ENCODE measurements at places on chromosomes 6 and 20.

- no peak for DNase-seq
These were observed 5.1 kb upstream of the TXLNB start for GRCh38 chr6:139296927-139297326.

- no peak for DNase-seq
These were observed 82.2 kb downstream of the WDR27 start for GRCh38 chr6:169619650-169620049.

GRCh38 chr6:118748311-118749062 is 97.1 kb upstream of the CEP85L start:
- DNase-seq, result no peak

- DNase-seq, result no peak
These were observed 3.6 kb downstream of the ESR1 start for GRCh38 chr6:151811081-151811480.

GRCh38 chr6:104527761-104528415 is 331.8 kb downstream of the HACE1 start:
- DNase-seq, result no peak

GRCh38 chr6:127950566-127951145 is 49.8 kb upstream of the THEMIS start:
- no peak for DNase-seq

- DNase-seq, result no peak
These were observed 1.8 kb upstream of the PXDC1 start for GRCh38 chr6:3753228-3753835.

- DNase-seq, result no peak
These were observed 13.8 kb downstream of the BRD2 start for GRCh38 chr6:32982084-32982701.

GRCh38 chr20:49631856-49632418 is 64.0 kb upstream of the PTGIS start:
- no peak for DNase-seq

GRCh38 chr6:136323431-136324112 is 33.9 kb upstream of the BCLAF1 start:
- DNase-seq, result no peak

DNA sequence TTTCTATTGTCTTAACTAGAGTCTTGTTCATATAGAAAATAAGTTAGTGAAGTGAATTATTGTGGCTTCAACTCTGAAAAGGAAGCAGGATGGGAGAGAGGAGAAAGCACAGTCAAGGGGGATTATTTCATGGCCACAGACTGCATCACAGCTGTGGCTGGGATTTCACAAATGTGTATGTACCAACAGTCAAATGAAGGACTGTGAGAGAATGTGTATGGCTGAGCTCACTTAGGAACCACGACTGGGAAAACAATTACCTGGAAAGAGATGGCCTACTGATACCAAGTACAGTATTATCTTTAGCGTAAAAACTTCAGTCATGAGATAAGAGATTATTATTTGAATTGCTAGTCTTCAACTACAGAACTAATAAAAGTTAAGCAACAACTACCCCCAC is 54.9 kb downstream of the SESN1 start:
- no peak for DNase-seq

Data from activated CD4-positive, alpha-beta memory T cell treated with anti-CD3 and anti-CD28 coated beads, Interleukin-2, amount 10 ng/mL, durations not matched to agents 7 days and 5 days (primary cell).